ENCODE measurements at places on chromosomes 2 and 18.

- no peak for DNase-seq
- no peak overlapping the region for H3K27ac ChIP-seq
- H3K27me3 ChIP-seq = no peaks in the 10 kb centered on the region
- no peak overlapping the region for H3K4me3 ChIP-seq
Observed at GRCh38 chr2:121860033-121860757, 104.7 kb downstream of the TSN start.

DNA sequence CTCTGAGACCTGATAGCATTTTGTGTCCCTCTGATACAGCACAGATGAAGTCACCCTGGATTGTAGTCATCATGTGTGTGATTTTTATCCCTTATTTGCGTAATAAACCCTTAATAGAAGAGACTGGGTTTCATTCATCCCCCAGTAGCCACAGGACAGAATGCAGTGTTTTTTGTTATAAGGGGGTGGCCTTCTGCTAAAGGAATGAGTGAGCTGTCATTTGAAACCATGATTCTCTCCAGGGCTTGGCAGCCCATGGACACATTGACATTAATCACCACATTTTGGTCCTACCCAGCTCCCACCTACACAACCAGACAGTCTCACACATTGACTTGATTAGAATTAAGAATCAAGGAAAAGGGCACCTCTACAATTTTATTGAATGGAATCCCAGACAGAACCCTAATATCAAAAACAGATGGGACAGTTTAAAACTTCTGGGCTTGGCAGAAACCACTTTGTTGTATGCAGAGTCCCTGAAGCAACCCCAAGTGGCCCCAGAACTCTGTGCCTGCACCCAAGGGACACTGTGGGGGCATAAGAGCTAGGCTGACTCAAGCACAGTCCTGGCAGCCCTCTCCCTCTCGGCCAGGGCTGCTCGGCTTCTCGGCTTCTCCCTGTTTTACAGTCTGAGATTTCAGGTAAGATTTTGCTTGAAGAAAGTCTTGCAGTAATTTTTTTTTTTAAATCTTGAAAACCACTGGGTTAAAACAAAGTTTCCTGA is 254.0 kb upstream of the SLC14A2 start:
- no peak for DNase-seq
- H3K4me1 ChIP-seq = peaks cover 10% of the 10 kb centered on the region
- H3K36me3 ChIP-seq = no peaks in the 10 kb centered on the region
- H3K4me3 ChIP-seq = no peak overlapping the region
- no peak overlapping the region for H3K27ac ChIP-seq

GRCh38 chr2:38540580-38541286 is 62.0 kb downstream of the HNRNPLL start:
- DNase-seq = no peak
- no peak overlapping the region for H3K27ac ChIP-seq
- no peaks in the 10 kb centered on the region for H3K36me3 ChIP-seq

DNA sequence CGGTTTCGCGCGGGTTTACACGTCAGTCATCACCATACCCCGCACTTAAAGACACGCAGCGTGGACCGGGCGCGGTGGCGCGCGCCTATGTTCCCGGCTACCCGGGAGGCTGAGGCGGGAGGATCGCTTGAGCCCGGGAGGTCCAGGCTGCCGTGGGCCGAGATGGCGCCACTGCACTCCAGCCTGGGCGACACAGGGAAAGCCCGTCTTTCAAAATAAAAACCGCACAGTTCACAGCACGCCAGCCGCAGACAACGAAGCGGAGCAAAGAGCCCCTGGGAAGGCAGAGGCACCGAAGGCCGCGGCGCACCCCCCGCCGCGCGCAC is 328 bp downstream of the DTYMK start:
- no peak for DNase-seq
- H3K36me3 ChIP-seq = no peaks in the 10 kb centered on the region
- no peaks in the 10 kb centered on the region for H3K27me3 ChIP-seq
- H3K4me1 ChIP-seq = peaks cover 7% of the 10 kb centered on the region
- no peak overlapping the region for H3K27ac ChIP-seq

DNA sequence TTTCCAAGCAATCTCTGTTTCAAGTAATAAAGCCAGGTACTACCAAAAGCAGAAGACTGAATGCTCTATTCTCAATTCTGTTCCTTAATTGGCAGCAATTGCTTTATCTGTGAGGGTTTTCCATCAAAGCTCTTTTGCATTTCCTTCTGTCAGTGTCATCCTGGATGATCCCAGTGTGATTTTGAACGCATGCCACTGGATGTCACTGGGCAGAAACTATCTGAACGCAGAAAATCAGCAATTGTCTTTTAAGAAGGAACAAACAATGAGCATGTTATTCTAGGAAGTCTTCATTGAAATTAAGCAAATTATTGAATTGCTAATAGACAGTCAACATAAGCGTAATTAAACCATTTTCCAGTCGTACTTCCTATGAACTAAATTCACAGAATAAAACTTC is 259.0 kb upstream of the REG3G start:
- DNase-seq = no peak
- H3K4me3 ChIP-seq = no peak overlapping the region
- H3K27me3 ChIP-seq = no peaks in the 10 kb centered on the region

GRCh38 chr2:9739531-9739964 is 103.7 kb upstream of the TAF1B start:
- peaks cover 5% of the 10 kb centered on the region for H3K4me1 ChIP-seq
- no peaks in the 10 kb centered on the region for H3K36me3 ChIP-seq
- peak overlapping the region; percentile 61 for H3K4me3 ChIP-seq
- peak; percentile 76 for DNase-seq

Data from ascending aorta (tissue), 2 donors.